Hair follicular keratinocyte (primary cell): ENCODE measurements at places on chromosomes 1 and 21. TPM values are rescaled to one million over a fixed set of nuclear protein-coding genes. Genes with fewer than 3 reads are reported as not detected.

The TMEM82 gene
- not detected in 2 replicates for total RNA-seq

The DTL gene
- total RNA-seq: 5.2 and 15.3 TPM in 2 replicates

The PDZK1IP1 gene
- 3.5 and 6.2 TPM in 2 replicates for total RNA-seq

The FCMR gene
- total RNA-seq: 3.3 and 4.8 TPM in 2 replicates

The C1QA gene
- not detected in 2 replicates for total RNA-seq

The MROH9 gene
- total RNA-seq: not detected in 2 replicates

The OR10J1 gene
- not detected in 2 replicates for total RNA-seq

The C1QTNF12 gene
- total RNA-seq: 1.5 TPM in 1 of 2 replicates, not detected in the other

The GLIS1 gene
- 0.04 TPM in 1 of 2 replicates, not detected in the other for total RNA-seq

The LCE3E gene
- total RNA-seq: 0.68 and 1.6 TPM in 2 replicates

The DNASE2B gene
- not detected in 2 replicates for total RNA-seq

The CLDN19 gene
- not detected in 2 replicates for total RNA-seq

The IFI44L gene
- 0.08 and 0.53 TPM in 2 replicates for total RNA-seq

The TCEA3 gene
- 1.8 and 5.5 TPM in 2 replicates for total RNA-seq

The DYRK3 gene
- 27.1 and 27.3 TPM in 2 replicates for total RNA-seq

The PTPRC gene
- not detected in 2 replicates for total RNA-seq

The RORC gene
- 0.16 TPM in 1 of 2 replicates, not detected in the other for total RNA-seq

The TFF3 gene
- total RNA-seq: not detected in 2 replicates

The IKBKE gene
- total RNA-seq: 11.7 and 12.8 TPM in 2 replicates

The AMPD1 gene
- not detected in 2 replicates for total RNA-seq

The OR2T11 gene
- total RNA-seq: not detected in 2 replicates

The FAM72A gene
- total RNA-seq: 2.8 and 12.3 TPM in 2 replicates

The S100A1 gene
- not detected in 2 replicates for total RNA-seq

The GFI1 gene
- total RNA-seq: 0.08 TPM in 1 of 2 replicates, not detected in the other

The CFAP107 gene
- total RNA-seq: not detected in 2 replicates

The VASH2 gene
- total RNA-seq: 0.04 TPM in 1 of 2 replicates, not detected in the other

The C1orf185 gene
- total RNA-seq: not detected in 2 replicates

The OR1C1 gene
- total RNA-seq: not detected in 2 replicates

The OR2AK2 gene
- not detected in 2 replicates for total RNA-seq

The KCNT2 gene
- total RNA-seq: 0.08 TPM in 1 of 2 replicates, not detected in the other

The C1orf94 gene
- total RNA-seq: not detected in 2 replicates

The MPZ gene
- 0.61 and 0.86 TPM in 2 replicates for total RNA-seq

The SLAMF9 gene
- 2.5 TPM in 1 of 2 replicates, not detected in the other for total RNA-seq

The QSOX1 gene
- total RNA-seq: 88.4 and 102 TPM in 2 replicates

The NCAM2 gene
- total RNA-seq: 0.04 TPM in 1 of 2 replicates, not detected in the other

The TMEM269 gene
- total RNA-seq: not detected in 2 replicates

The DISC1 gene
- total RNA-seq: 0.47 and 0.53 TPM in 2 replicates

The CFAP45 gene
- total RNA-seq: 0.11 and 0.55 TPM in 2 replicates

The HES4 gene
- total RNA-seq: 3.0 and 5.6 TPM in 2 replicates

The CDCA8 gene
- 13.4 and 34.4 TPM in 2 replicates for total RNA-seq

The SAMD11 gene
- total RNA-seq: 0.08 TPM in 2 replicates

The CBR1 gene
- 225 and 377 TPM in 2 replicates for total RNA-seq

The ACTA1 gene
- total RNA-seq: not detected in 2 replicates

The PDPN gene
- total RNA-seq: 65.3 and 81.1 TPM in 2 replicates

The TRIM17 gene
- 1.4 TPM in 1 of 2 replicates, not detected in the other for total RNA-seq

The PTGFR gene
- 0.08 and 0.31 TPM in 2 replicates for total RNA-seq

The CD1E gene
- total RNA-seq: not detected in 2 replicates

The FAM229A gene
- 1.2 and 1.5 TPM in 2 replicates for total RNA-seq

The NTMT2 gene
- total RNA-seq: not detected in 2 replicates
